K562 (cell line): ENCODE measurements at places on chromosomes 1 and 21.

- DNase-seq = no peak
Observed at GRCh38 chr1:42933060-42933586, 25.5 kb downstream of the SLC2A1 start.

DNA sequence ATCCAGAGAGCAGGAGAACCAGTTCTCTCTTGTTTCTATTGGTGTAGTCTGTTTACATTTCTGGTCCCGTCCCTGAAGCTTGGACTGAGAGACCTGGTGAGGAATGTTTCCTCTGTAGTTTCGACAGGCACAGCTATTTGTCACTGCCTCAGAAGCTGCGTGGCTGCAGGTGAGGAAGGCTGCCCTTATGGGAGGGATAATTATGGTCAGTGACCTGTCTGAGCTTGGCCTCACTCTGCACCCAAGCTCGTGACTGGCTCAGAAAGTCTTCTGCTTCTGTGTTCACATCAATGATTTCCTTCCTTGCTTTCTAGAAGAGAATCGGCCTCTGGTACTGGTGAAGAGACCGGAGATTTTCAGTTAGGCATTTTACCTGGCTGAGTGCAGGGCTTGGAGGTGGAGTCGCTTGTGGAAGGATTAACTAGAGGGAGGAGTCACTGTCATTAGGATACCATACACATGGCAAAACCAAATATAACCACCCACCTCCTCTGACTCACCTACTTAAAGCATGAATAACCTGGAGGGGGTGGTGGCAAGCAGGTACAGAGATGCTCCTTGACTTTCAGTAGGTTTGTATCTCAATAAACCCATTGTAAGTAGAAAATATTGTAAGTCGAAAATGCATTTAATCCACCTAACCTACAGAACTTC lies 19.9 kb upstream of the WDR26 start:
- peak; percentile 2 for DNase-seq

DNA sequence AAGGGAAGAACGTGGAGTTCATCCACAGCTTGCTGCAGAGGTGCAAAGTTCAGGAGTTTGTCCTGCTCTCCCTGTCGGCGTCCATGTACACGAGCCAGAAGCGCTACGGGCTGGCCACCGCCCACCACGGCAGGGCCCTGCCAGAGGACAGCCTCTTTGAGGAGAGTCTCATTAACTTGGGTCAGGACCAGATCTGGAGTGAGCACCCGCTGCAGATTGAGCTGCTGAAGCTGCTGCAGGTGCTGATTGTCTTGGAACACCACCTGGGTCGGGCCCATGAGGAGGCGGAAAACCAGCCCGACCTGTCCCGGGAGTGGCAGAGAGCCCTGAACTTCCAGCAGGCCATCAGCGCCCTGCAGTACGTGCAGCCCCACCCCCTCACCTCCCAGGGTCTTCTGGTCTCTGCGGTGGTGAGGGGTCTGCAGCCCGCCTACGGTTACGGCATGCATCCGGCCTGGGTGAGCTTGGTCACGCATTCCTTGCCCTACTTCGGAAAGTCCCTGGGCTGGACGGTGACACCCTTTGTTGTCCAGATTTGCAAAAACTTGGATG lies 73.8 kb upstream of the MORC3 start:
- DNase-seq = no peak

GRCh38 chr1:156796340-156797097 lies 20.1 kb downstream of the SH2D2A start:
- no peak for DNase-seq

DNA sequence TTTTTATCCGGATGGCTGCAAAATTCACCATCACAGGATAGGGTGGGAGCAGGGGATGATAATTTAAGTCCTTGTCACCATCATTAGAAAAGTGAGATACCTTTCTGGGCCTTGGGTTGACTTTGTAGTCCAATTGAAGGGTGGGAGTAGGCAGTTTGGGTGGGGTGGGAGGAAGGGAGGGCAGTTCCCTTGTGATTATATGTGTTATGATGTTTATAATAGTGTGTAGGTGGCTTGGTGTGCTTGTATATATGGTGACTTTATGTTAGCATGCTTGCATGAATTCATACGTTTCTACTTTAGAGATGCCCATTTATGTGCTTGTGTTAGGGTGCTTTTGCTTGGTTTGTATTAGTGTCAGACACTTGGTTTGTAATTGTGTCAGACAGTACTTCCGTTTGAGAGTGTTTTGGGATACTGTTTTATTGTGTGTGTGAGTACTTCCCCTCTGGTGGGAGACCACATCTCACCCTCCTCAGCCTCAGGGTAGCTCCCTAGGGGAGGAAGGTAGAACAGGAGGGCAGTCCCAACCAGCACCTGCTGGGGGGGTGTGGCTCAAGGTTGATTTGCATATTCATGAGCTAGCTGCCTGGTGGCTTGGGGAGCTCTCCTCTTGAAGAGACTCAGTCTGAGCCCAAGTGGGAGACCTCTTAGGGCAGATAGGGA lies 6.3 kb upstream of the POU3F1 start:
- no peak for DNase-seq

DNA sequence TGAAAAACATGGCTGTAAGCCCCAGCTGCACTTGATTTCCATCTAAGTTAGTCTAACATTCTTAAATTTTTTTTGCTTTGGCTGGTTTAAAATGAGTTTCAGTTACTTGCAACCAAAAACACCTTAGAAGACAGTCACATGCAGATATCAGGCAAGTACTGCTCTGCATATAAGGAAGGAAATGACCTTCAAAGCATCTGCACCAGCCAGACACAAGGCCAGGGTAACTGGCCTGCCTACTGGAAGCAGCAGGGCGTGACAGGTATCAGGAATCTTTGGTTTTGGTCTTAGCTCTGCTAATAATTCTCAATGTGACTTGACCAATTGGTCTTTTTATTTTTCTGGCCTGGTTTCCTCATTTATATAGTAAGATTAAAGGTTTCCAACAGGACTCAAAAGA lies 33.5 kb downstream of the SCYL3 start:
- no peak for DNase-seq

- DNase-seq = no peak
Observed at GRCh38 chr1:161153176-161153575, 602 bp upstream of the UFC1 start.

GRCh38 chr1:119617751-119618691 lies 30.0 kb downstream of the ZNF697 start:
- DNase-seq = no peak

DNA sequence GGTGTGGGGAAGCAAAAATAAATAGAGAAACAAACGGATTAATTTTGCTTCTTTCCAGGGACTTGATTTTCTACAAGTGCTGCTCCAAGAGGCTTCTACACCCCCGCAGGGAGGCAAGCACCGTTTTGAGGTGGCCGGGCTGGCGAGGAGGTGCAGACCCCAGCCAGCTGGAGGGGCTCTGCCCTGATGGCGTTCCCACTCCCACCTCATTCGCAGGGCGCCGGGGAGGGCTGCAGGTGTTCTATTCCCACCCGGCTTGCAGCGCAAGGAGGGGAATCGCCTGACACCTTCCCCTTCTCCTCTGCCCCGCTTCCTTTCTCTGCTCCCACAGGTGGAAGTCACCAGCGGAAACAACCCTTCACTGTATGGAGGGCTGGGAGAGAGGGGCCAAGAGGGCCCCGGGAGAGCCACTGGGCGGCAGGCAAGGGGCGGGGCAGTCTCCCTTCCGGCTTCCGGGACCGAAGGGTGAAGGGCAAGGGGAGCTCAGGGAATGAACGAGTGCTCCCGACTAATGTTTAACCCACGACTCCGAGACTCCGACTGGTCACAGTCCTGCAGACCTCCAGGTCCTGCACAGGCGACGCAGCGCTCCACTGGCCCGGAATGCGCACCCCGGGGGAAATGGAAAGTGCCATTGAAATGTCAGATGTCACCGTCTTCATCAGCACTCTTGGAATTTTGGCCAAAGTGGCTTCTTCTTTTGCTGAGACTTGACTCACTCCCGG lies 29.1 kb downstream of the TEX35 start:
- peak; percentile 21 for DNase-seq

DNA sequence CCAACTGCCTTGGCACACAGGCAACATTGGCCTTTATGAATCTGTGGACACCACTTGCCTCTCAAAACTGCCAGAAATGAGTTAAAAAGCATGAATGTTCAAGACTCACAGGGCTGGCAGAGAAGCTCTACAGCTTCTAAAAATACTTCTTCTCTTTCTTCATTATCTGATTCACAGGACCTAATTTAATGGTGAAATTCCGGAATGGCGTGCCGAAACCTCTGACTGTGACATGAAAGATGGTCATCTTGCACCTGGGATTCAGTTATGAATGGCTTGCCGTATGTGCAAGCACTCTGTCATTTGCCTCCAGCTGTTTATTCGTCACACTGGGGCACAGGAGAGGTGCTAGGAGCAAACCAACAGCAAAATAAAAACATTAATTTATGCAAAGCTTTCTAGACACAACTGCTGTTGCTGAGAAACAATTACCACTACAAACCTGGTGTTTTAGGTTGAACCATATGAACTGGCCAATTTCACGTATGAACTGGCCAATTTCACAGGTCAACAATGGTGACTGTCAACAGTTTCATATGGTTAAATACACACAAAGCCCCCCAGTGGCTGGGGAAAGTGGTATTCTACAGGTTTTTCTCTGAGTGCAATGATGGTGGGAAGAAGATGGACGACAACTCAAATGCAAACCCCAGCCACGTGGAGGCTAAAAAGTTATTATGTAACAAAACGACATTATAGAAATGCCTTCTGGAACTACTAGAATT lies 648.3 kb downstream of the KIF26B start:
- peak; percentile 36 for DNase-seq
